ENCODE measurements at places on chromosomes 12 and 14.

DNA sequence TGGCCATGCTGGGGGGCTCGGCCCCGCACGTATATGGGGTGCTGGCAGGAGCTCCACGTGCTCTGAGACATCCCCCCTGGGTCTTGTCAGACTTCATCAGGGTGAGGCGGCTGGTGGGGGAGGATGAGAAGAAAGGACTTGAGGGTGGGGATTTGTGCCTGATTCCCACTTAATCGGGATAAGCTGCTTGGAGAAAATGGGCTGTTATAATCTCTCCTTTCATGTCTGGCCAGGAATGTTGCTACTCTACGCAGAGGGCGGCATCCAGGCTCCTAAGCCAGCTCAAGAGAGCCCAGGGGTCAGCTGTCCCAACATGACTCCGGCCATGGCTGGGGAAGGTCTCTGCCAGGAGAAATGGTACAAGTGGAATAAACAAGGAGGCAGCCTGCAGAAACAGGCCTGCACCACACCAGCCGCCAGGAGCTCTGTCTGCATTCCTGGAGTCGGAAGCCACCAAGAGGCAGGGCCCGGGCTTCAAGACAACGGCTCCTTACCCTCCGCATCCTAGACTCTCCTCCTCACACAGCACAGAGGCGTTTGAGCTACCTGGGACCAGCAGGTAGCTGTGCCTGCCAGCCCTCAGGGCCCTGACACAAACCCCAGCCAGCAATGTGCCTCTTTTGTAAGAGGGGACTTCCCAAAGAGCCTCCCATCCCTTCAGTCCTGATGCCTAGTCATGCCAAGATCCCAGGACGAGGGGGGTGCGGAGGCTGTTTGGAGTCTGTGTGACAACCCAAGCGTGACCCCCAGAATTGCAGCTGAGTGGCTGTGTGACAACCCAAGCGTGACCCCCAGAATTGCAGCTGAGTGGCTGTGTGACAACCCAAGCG is 195.8 kb upstream of the DIO3 start:
- no peak for DNase-seq

GRCh38 chr14:38129705-38130104 is 78.0 kb upstream of the SSTR1 start:
- DNase-seq: no peak

DNA sequence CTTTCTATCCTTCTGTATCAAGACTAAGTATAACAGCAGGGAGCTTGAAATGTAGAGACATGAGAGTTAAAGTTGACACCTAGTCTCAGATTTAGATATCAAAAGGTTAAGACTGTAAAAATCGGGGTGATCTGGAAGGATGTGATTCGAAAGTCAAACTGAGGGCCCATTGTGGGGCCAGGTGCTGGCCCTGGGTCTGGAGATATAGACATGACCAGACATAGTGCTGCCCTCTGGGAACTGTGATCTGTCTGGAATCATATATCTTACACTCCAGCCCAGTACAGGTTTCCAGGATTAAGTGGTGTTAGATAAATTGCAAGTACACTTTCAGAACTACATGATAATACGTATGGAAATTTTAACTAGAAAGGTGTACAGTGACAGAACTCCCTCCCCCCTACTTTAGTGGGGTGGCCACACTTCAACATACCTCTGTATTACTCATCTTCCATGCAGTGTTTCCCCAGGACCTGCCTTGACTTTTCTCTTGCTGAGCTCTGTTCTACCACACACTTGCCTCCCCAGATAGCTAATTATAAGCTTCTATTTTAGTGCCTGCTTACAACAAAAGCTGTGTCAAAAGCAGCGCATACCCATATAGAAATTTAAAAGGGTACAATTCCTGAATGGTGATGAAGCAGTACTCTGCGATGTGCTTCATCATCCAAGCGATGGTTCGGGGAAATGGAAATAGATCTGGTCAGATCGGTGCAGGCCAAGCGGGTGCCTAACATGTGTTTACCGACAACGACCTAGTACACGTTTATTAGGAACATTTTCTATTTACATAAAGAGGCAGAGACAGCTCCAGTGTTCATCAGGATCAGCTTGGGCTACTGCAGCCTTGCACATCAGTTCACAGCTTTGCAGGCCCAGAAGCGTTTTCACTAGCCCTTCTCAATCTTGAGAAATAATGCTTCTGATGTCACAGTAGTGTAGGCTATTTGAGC is 68.7 kb downstream of the ARF6 start:
- no peak for DNase-seq

DNA sequence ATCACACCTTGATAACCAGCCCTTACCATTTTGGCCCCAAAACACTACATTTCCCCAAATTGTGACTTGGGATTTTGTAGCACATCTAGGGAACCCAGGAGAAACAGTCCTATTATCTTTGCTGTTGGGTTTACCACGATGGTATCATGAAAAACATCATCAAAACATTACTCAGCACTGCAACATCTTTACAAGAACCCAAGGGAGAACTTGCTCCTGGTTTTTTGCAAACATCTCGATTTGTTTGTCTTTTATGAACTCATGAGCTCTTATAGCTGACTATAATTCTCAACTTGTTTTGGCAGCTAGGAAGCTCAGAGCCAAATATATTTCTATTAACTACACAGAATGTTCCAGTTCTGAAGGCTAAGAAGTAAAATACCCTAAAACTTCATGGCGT is 65.7 kb downstream of the TBX5 start:
- no peak for DNase-seq

- DNase-seq: no peak
These were observed 51.8 kb downstream of the FBXL14 start for GRCh38 chr12:1542599-1542998.

- no peak for DNase-seq
These were observed 24.3 kb upstream of the PARP11 start for GRCh38 chr12:3897371-3897971.

- DNase-seq: no peak
These were observed 232.7 kb upstream of the PPFIA2 start for GRCh38 chr12:81991868-81992267.

DNA sequence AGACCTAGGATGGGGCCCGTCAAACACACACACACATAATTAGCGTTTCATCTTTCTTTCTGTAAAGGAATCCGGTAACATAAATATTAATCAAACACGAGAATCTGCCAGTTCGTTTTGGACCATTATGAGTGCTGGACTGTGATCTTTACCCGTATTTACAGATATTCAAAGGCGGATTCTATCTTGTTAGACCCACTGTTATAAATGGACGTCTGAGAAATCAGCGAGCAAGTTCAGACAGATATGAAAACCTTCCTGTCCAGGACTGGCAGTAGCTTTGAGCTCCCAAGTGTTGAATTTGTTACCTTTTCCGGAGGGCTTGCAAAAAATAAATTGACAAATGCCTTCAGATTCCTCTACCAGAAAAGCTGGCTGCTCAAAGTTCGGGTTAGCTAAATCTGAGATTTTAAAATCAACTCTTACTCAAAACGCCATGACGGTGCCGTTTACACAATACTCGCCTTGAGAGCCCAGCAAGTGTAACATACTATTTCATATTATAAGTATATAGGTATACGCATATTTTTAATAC is 27.6 kb downstream of the BCL11B start:
- DNase-seq: no peak

GRCh38 chr12:100858656-100859055 is 64.1 kb downstream of the ANO4 start:
- no peak for DNase-seq

DNA sequence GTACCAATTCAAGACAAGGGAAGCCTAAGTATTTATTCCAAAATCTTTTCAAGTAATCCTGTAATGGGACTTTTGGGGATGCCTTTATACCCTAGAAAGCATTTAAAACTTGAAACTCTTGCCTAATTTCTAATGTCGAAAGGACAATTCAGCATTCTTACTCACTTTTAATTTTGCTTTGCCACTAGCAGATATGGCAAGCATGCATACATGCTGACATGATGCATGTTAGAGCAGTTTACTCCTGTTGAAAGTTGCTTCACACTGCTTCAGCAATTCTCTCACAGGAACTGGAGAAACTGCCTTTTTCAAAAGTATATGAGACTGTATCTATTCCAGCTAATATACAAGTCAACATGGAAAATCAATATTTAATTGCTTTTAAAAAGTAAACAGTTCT is 79.9 kb downstream of the TAOK3 start:
- no peak for DNase-seq
